ENCODE measurements at places on chromosomes 2 and 18. TPM values are rescaled to one million over a fixed set of nuclear protein-coding genes. Genes with fewer than 3 reads are reported as not detected.

Gene MC5R
- 1.7 TPM for total RNA-seq

Gene BOLA3
- 17.6 TPM for total RNA-seq

Gene INPP5D
- 5.8 TPM for total RNA-seq

Gene PLCL1
- total RNA-seq, result 13.5 TPM

Gene FLACC1
- 10.8 TPM for total RNA-seq

Gene POTEJ
- 0.24 TPM for total RNA-seq

Gene CRYBA2
- not detected for total RNA-seq

Gene TMEM87B
- total RNA-seq, result 108 TPM

Gene HAAO
- total RNA-seq, result 19.0 TPM

Gene ABCG8
- 0.96 TPM for total RNA-seq

Gene ANAPC1
- total RNA-seq, result 39.2 TPM

Gene MAPRE2
- 52.2 TPM for total RNA-seq

Gene SERPINB12
- total RNA-seq, result 0.96 TPM

Gene PROKR1
- total RNA-seq, result 0.72 TPM

Gene MERTK
- total RNA-seq, result 8.4 TPM

Gene FAM237A
- total RNA-seq, result not detected

Gene LGALSL
- total RNA-seq, result 14.9 TPM

Gene SCN2A
- total RNA-seq, result 10.1 TPM

Gene IKZF2
- 26.5 TPM for total RNA-seq

Gene PCARE
- 1.4 TPM for total RNA-seq

Gene DOK1
- 12.0 TPM for total RNA-seq

Gene ESPNL
- total RNA-seq, result 5.5 TPM

Gene CCDC102B
- 44.5 TPM for total RNA-seq

Gene PRPF40A
- total RNA-seq, result 92.9 TPM

Gene POMC
- 0.72 TPM for total RNA-seq

Gene CIDEA
- total RNA-seq, result not detected

Gene CDCA7
- total RNA-seq, result 2.2 TPM

Gene FBLN7
- 1.2 TPM for total RNA-seq

Gene CD207
- 0.96 TPM for total RNA-seq

Gene LRRC30
- 3.4 TPM for total RNA-seq

Data from umbilical cord (tissue), 2 donors.